HEK293T (cell line): ENCODE measurements at places on chromosomes 16 and 17.
A peak's percentile ranks its signal among the peaks of the same experiment; 100 is the strongest.

GRCh38 chr17:50100480-50100883, 5.3 kb downstream of the PDK2 start:
- DNase-seq = no peak

GRCh38 chr17:11144358-11145233, 96.4 kb upstream of the SHISA6 start:
- peak; percentile 35 for DNase-seq

DNA sequence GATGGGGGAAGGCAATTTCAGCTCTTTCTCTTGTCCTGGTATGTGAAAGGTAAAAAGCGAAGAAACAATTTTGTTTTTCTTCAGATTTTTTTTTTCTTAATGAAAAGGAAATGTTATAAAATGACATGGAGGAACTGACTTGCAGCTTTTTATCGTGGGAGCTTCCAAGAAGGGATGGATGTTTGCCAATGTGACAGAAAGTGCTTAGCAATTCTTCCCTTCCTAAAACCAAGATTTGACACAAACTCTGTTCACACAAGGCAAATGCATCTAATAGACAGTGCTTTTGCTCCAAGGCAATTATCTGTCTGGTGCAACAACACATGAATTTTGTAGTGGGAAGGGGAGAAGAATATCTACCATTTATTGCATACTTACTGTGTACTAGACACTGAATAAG, 988.5 kb downstream of the CDH11 start:
- DNase-seq = no peak

GRCh38 chr16:82641336-82641984, 14.7 kb downstream of the CDH13 start:
- no peak for DNase-seq

GRCh38 chr17:22145605-22146178, 453.4 kb downstream of the KCNJ18 start:
- DNase-seq = no peak

- no peak for DNase-seq
These were observed 28.2 kb downstream of the B9D1 start for GRCh38 chr17:19334331-19334730.
